ENCODE measurements at places on chromosomes 12 and 14.
A peak's percentile ranks its signal among the peaks of the same experiment; 100 is the strongest.

- no peak for DNase-seq
Measured at GRCh38 chr12:94971923-94972322, 31.6 kb downstream of the NDUFA12 start.

DNA sequence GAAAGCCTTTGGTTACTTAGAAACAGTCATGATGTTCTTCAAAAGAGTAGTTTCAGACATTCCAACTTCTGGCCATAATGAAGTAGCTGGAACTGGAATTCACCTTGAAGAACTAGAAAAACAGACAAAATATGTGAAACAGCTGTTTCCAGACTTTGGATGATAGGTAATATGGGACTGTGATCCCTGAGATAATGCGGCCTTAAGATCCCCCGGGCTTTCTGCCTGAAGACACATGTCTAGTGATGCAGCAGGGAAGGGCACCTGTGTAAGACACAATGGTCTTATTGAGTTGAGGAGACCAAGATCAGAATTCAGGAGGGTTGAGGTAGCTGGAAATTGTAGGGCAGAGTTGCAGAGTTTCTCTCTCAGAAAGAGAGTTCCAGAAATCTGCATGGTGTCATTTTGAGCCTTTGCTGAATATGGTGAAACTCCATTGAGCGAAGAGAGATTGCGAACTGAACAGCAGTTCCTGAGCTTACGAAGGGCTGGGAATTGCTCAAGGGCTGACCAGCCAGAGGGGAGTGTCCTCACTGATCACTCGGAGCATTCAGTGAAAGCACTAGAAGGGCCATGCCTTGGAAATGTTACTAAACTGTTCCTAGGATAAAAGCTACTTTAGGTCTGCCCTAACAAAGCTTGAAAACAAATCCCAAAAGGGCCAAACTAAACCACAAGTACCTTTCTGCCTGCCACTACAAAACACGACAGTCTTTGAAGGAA is 41.7 kb upstream of the FRS2 start:
- no peak for DNase-seq

- no peak for DNase-seq
Measured at GRCh38 chr12:102480406-102480805, at the start of gene IGF1. IGF1 (minus strand) TSS chr12:102480563; CDS start chr12:102480381, 182 bp downstream.

DNA sequence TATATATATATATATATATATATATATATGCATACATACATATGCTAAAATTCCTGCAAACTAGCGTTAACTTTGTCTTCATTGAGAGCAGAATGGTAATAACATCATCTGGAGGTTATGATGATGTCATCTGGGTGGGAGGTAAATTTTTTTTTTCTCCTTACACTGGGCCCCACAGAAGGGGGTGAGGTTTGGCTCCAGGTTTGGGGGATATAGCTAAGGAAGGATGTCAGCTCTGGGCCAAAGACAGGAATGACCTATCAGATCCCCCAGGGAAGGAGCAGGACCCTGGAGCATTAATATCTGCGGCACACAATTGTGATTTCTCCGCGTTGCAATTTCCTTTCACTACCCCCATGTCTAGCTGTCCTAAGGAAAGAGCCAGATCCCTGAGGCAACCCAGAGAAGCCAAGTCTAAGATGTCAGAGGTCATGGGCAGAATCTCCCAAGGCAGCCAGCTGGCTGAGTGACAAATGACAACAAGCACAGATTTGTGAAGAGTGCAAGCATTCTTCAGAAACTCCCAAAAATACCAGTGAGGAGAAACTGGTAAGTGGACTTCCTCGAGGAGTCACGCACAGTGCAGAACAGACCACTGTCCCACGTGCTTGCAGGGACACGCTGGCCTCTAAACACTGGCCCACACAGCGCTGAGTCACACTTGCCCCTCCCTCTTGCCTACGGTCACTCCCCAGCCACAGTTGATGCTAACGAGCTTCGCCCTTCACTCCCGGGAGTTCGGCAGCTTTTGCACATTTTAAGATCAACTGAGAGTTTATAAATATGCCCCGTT is 9.9 kb downstream of the UBC start:
- no peak for DNase-seq

DNA sequence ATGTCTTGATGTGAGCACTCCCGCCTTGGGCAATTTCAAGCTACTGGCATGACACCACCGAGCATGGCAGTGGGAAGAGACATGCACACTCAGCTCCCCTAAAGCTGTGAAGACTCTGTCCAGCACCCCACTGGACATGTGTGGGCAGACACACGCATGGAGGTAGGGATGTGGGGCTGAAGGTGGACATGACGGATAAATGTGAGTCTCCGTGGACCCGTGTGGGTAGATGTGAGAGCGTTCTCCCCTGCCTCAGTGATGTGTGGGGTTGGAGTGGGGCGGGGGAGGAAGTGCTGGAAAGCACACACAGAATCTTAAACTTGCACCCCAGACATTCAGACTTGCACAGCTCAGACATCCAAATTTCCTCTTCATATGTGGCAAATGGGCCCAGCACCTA is 12.6 kb downstream of the SLC6A12 start:
- no peak for DNase-seq

- no peak for DNase-seq
Measured at GRCh38 chr14:105666420-105666819, 140.0 kb downstream of the TMEM121 start.

- no peak for DNase-seq
Measured at GRCh38 chr12:105911966-105912365, 226.8 kb downstream of the NUAK1 start.

GRCh38 chr12:130765186-130765659 is 49.1 kb upstream of the RIMBP2 start:
- no peak for DNase-seq

GRCh38 chr12:65152012-65152411 is 17.4 kb upstream of the LEMD3 start:
- no peak for DNase-seq

GRCh38 chr14:56120091-56120691 is 2.0 kb downstream of the PELI2 start:
- DNase-seq: peak; percentile 62

DNA sequence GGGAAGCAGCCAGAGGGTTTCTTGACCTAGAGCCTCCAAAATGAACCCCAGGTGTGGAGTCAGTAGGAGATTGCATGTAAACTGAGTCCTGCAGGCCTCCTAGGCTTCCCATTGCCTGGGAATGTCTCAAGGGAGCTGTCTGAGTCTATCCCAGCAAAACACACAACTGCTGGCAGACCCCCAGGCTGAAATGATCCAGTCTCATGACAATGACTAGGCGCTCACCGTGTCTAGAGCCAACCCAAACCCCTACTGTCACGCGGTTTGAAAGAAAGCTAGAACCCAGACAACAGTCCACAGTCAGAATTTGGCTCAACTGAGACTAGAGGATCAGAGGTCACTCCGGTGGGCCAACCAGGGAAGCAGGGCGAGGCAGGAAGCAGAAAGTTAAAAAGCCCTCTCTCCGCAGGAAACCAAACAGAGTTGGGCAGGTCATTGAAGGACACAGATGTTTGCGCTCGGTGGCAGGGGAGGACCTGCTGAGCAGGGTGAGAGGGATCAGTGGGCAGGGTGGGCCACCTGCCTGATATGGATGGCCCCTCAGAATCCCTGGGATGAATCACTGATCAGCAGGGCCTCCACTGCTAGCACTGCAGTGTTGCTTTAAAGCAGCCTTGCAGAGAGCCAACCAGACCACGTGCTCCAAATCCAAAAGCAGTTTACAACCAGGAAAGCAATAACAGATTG is 23.8 kb downstream of the ACTN1 start:
- no peak for DNase-seq

DNA sequence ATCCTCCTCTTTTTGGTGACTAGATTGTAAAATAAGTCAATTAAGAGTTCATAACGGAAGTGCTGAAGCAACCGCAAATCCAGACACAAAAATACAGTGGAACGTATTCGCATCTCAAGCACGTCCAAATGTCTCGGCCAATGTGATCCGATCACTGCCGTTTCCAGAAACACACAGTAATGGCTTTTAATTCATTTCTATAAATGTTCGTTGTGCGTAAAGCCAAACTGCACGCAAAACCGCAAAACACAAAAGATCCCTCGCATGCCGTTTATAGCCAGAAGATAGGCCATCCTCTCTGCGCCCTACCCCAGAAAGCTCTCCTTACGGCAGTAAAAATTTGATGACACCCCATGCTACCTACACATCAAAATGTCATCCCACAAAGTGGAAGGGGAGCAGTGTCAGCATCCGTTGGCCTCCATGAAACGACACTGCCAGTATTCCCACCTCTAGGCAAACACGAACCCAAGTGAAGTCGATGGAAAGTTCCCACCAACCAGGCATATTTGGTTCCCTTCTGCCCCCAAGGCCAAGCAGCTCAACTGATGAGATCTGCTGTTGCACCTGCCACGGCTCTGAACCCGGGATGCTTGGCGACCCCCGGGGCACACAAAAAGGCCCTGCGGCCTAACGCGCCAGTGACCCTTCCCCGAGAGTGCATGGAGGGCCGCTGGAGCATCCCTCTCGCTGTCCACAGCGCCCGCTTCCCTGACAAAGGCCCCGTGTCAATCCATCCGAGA is 1.4 kb downstream of the HECTD4 start:
- peak; percentile 20 for DNase-seq

DNA sequence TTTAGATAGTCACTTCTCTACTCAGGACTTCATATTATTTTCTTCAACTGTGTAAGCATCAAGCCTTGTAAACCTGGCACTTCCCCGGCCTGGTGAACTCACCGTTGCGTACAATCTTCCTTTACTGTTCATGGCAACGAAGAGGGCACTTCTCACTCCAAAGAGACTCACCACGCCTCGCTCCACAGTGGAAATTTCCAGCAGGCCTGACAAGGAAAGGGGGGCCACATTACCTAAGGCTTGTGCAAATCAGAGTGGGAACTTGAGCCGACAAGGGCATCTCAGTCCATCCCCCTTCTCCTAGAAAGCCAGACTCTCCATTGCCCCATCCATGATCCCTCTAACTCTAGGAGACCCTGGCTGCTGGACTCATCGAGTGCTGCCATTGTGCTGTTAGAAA is 1.6 kb downstream of the FGF6 start:
- no peak for DNase-seq

DNA sequence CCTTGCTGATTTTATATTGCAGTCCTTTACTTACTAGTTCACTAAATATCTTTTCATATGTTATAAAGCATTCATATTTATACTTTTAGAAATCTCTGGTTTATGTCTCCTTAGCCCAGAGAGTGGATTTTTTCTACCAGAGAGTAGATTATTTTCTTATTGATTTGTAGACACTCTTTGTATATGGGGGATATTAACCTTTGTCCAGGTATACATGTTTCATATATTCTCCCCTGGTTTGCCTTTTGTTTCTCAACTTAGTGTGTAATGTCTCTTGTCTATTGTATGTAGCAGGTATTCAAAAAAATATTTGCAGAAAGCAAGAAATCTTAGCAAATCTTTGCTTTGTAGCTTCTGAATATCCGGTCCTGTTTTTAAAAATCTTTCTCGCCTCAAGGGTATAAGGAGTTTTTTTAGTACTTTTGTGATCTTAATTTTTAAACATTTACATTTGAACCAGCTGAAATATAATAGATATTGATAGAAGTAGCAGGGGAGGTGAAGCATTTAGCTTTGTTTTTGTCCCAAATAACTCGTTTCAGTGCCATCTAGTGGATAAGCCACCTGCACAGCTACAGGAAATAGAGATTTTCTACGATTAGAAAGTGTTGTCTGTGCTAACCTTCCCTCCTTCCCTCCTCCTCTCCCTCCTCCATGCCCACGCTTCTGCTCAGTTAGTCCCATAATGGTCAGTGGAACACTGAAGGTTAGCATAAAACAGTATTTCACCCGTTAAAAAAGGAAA is 97.0 kb downstream of the PHETA1 start:
- DNase-seq: no peak

GRCh38 chr14:24597403-24597802 is 12.1 kb downstream of the GZMH start:
- no peak for DNase-seq

- DNase-seq: no peak
Measured at GRCh38 chr12:66060163-66060907, 70.2 kb downstream of the LLPH start.

DNA sequence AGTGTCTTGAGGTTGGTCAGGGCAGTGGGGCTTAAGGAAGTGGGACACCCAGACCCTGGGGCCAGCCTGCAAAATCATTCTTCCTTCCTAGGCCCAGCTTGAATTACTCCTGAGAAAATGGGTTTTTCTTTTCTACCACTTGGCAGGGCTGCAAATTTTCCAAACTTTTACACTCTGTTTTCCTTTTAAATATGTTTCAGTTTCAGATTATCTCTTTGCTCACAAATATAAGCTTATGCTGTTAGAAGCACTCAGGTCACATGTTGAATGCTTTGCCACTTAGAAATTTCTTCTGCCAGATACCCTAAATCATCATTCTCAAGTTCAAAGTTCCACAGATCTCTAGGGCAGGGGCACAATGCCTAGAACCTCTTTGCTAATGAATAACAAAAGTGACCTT is 2.9 kb upstream of the LGR5 start:
- no peak for DNase-seq

DNA sequence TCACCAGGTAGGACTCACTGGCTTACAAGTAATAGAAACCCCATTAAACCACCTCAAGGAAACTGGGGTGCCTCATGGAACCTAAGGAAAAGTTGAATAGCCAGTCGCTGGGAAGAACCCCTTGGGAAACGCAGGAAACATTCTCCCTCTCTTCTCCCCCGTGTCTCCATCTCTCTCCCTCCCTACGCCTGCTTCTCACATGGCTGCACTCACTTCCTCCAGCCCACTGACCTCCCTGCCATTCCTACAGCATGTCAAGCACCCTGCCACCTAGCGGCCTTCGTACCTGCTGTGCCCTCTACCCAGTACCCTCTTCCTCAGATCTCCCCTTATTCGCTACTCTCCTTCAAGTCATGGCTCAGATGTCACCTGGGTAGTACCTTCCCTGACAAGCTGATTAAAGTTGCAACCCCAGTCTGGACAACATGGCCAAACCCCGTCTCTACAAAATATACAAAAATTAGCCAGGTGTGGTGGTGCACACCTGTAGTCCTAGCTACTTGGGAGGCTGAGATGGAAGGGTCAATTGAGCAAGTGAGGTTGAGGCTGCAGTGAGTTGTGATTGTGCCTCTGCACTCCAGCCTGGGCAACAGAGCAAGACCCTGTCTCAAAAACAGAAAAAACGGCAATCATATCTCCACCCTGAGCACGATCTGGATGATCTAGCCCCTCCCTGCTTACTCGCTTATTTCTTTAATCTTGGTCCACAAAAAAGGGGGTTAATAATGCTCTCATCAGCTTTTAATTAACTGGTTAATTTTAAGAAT is 6.4 kb upstream of the DTX1 start:
- no peak for DNase-seq

GRCh38 chr12:45547132-45547531 is 182.4 kb upstream of the ARID2 start:
- no peak for DNase-seq

All from NCI-H1092 treated with DMSO at 0.1 percent for 48 hours (cell line).